ENCODE measurements at places on chromosomes 16 and 17.

DNA sequence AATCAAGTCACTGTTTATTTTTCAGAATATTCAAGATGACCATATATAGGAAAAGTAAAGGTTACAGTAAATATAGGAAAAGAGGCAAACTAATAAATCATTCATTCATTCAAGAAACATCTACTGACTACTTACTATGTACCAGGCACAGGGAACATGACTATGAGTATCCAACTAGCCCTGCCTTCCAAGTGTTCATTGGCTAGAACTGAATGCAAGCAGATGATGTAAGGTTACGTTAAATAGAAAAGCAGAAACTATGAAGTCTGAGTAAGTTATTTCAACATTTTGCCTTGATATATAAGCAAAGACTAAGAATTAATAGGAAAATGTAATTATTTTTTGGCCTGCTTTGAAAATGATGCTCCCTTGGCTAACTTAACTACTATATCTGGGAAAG, 36.7 kb downstream of the SPAG9 start:
- DNase-seq = no peak

GRCh38 chr17:46035112-46035818, 36.2 kb downstream of the STH start:
- no peak for DNase-seq

DNA sequence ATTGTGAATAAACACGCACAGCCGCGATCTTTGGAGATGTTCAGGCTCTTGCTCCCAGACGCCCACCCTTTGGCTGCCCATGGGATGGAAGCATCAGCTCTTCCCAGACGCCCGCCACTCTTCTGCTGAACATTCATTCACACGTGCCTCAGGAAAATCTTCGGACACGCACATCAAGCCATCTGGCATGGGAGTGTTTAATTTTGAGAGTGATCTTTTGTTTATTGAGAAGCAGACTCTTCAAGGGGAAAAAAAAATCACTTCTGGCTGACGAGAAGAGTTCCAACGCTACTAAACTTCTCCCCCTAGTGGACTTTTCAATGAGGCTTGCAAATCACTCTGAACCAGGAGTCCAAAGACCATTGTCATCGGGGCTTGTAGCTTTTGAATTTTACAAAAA, 62.0 kb upstream of the NUDT7 start:
- DNase-seq = peak; percentile 25

GRCh38 chr17:16273929-16274339, 56.9 kb downstream of the PIGL start:
- no peak for DNase-seq

DNA sequence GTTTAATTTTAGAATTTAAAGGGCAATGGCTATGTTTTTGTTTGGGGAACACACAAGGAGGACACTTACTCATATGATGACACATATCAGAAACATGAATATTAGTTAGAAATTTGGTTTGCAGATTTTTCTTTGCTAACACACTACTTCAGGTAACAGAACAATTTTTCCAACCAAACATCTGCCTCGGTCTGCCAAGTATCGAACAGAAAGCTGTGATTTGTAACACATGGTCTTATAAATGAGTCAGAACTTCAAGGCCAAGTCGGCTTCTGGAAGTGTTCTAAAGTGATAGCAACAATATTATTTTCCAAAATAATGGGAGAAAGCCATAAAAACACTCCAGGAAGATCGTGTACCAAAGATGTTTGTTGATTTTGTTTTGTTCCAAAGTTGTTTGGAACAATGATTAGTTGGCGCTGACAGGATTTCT, 75.9 kb upstream of the PMFBP1 start:
- no peak for DNase-seq

GRCh38 chr17:72518753-72519597, 398.2 kb downstream of the SOX9 start:
- no peak for DNase-seq

- peak; percentile 60 for DNase-seq
These were observed at the start of the genes ACADVL and DLG4 for GRCh38 chr17:7219812-7220592. Gene ACADVL, plus strand, starts transcription at chr17:7219938. Its CDS starts 47 bp downstream, at chr17:7219985. Gene DLG4, minus strand, starts transcription at chr17:7219836.

DNA sequence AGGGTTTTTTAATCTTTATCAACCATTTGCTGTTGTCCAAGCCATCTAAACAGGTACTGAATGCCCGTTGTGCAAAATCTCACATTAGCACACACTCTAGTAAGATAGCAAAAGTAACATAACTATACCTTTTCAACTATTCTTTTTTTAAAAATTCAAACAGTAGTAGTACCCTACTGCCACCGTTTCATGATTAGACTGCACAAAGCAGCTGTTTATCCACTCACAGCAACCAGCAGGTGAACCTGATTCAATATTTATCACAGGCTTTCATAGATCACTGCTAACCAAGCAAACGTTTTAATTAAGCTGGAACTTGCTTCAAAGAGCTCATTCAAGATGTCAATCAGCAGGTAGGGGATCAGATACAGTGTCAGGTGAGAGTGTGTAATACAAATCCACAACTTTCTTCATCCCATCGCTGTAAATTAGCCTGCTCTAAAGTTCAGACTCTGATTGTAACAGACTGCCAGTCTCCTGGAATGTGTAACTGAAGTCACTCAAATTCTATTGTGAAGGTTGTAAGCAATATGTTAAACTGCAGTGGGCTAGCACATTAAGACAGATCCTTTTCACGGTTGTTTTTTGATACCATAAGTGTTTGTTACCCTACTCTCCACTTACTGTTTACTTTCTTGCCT, 47.3 kb downstream of the BRIP1 start:
- no peak for DNase-seq
